ENCODE measurements at places on chromosomes 7 and 10.

DNA sequence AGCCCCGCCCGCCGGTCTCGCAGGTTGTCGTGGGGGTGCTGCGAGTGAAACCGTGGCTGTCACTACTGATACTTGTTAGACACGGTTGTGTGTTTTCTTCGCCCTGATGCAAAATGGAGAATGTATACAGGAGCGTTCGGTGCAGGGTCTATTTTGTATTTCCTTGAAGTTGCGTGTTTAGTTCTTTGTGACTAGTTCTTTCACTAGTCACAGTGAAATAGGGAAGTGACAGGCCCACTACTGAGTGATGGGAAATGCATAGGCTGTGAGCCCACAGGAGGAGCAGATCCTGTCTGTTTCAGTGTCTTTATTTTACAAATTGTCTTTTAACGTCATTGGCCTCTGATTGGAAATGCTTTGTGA, 675 bp downstream of the ABRAXAS2 start:
- no peak for DNase-seq

- no peak for DNase-seq
Measured at GRCh38 chr7:44167920-44168319, 21.3 kb downstream of the GCK start.

DNA sequence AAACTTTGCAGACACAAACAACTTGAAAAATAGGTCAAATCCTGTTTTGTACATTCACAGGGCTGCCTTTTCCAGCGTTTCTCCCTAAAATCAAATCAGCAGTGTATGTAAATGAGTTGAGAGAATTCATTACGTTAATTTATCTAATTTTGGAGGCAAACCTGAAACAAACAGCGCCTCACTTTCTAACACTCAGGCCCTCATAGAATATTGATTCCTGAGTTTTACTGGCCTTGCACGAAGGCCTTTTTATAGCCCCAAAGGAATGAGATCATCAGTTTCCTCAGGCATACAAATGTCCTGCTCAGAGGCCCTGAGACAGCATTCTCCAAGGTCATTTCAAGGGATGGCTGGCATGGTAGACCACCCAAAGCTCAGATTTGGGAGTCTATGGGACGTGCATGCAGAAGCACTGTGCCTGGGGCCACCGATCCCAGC, 131.7 kb upstream of the CHST15 start:
- DNase-seq, result no peak

DNA sequence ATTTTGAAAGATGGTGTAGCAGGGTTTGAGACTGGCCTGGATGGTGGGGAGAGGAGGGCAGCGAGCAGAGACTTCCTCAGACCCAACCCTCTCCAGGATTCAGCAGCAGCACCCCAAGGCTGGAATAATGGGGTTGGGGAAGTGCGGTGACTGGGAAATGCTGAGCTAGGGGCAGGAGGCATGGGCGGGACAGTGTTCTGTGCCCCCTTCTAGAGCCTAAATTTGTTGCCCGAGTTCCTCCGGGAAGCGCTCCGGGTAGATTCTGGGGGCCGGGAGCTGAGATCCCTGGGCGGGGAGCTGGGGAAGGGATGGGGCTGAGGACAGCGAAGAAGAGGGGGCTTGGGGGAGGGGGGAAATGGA, at the start of gene CHAT:
Gene CHAT (plus strand): TSS at position 156 of the 360 bp plus-strand sequence. CDS start 153 bp downstream, at position 309.
- no peak for DNase-seq

DNA sequence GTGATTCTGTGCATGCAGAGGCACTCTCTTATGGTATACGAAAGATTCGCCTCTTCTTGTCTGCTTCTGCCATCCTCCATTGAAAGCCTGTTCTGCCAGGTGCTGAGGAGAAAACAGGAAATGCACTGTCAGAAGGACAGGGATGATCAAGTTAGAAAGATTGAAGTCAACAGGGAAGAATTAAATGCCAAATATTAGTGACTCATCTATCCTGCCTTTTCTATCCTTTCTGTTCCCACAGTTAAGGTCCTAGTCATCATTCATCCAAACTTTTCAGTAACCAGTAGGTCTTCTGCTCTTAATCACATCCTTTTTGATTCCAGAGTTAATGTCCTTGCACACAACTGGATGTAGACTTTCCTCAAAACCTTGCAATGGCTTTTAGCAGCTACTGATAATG, 4.8 kb upstream of the ZNF783 start:
- DNase-seq, result no peak

GRCh38 chr7:5586279-5586962, 162.8 kb upstream of the TNRC18 start:
- no peak for DNase-seq

DNA sequence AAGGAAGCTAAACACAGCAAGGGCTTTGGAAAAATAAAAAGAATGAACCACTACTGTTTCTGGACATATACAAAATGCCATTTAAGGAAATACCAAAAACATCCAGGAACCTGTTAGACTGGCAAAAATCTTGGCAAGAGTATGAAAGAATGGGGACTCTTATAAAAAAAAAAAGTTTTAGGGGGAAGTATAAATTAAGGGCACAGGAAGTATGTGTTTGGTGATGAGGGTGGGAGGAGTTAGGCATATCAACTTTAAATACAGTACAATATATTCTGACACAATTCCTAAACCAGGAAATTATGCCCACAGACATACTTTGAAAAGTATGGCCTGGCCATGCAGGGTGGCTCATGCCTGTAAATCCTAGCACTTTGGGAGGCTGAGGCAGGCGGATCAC, 74.2 kb downstream of the WAPL start:
- DNase-seq, result no peak

GRCh38 chr7:124171068-124171467, 138.2 kb upstream of the TMEM229A start:
- DNase-seq, result no peak

DNA sequence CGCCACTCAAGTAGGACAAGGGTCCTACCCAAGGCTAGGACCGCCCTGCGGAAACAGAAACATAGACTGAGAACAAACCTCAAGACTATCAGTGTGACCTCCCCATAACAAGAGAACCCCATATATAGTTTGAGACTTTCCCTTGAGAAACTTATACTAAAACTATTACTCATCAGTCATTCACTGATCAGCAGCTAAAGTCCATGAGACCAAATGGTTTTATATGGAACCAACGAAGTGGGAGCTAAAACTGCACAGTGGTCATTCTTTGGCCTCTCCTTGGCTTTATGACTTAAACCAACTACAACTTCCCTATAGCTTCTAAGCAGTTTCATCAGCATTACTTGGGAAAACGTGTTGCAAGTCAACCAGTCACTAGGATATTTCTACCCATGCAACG, 13.7 kb upstream of the ZSCAN21 start:
- no peak for DNase-seq

DNA sequence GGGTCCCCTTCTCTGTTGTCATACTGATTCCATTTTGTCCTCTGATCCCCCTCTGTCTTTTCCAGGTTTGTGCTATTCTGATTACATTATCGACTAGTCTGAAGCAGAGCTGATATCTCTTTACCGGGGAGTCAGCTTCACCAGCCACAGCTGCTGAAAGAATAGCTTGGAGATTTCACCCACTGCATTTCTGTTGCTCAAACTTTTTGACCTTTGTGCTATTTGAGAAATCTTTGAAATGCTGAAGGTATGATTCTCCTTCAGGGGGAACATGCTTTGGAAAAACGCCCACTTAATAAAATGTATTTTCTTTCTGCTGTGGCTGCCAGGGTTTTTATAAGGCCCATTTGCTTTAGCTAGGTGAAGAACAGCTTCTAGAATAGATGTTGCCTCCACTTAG, 197.8 kb upstream of the TCF7L2 start:
- no peak for DNase-seq

DNA sequence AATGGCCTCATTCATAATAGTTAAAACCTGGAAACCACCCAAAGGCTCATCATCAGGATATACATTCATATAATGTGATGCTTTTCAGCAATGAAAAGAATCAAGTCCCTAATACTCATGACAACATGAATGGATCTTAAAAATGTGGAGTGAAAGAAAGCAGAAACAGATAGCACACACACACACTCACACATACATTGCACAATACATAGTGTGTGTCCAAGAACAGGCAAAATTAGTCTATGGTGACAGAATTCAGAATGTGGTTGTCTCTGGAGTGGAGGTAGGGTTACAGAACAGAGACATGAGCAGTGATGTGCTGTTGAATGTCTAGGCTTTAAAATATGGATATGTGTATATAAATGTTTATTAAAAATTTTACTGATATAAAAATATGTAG, 419.9 kb upstream of the PCDH15 start:
- DNase-seq, result no peak

- no peak for DNase-seq
Measured at GRCh38 chr7:54932818-54933543, 85.8 kb upstream of the EGFR start.

DNA sequence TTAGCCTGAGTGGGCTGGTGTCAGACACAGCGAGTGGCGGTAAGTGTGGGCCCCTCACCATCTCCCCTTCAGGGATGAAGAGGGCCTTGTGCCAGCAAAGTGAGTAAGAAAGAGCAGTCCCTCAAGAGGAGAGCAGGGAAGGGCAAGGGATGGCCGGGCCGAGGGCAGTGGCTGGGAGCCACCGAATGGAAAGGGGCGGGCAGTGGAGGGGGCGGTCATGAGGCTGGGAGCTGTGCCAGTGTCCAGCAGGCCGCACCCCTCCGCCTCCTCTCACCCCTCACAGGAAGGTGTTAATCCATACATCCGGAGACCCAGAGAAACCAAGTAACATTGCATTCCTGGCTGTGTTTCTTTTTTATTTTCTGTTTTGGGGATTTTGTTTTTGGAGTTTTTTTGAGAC, 28.6 kb upstream of the RASGEF1A start:
- DNase-seq, result no peak

- no peak for DNase-seq
Measured at GRCh38 chr10:100575585-100576281, 40.0 kb downstream of the HIF1AN start.

DNA sequence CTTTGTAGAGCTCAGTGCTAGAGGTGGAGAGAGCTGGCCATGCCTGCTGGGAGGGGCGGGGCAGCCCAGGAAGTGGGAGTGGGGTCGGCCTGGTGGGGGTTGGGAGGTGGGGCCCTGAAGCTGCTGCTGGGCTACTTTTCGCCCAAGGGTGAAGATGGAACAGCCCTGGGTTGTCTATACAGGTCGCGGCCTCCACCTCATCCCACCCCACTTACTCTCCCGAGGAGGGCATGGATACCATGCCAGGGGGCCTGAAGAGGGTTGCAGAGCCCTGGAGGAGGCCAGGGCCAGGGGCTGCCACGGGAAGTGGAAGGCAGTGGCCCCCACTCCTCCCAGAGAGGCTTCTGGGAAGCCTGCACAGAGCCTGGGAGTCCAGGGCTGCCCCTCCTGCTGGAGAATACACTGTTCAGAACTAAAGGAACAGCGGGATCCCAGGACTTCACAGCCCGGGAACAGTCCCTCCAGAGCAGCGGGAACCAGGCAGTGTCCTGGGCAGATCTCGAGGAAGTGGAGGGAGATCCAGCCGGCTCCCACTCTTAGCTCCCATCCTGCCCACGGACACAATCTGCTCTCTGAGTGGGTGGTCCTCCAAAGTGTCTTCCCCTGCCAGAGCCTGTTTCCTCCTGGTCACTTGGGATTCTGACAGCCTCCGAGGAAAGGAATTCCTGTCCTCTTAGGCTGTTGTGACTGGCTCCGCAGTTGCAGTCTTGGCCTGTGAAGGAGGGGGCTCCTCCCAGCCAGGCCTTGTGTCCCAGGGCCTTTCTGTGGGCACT, 23.5 kb downstream of the MAT1A start:
- DNase-seq, result no peak

DNA sequence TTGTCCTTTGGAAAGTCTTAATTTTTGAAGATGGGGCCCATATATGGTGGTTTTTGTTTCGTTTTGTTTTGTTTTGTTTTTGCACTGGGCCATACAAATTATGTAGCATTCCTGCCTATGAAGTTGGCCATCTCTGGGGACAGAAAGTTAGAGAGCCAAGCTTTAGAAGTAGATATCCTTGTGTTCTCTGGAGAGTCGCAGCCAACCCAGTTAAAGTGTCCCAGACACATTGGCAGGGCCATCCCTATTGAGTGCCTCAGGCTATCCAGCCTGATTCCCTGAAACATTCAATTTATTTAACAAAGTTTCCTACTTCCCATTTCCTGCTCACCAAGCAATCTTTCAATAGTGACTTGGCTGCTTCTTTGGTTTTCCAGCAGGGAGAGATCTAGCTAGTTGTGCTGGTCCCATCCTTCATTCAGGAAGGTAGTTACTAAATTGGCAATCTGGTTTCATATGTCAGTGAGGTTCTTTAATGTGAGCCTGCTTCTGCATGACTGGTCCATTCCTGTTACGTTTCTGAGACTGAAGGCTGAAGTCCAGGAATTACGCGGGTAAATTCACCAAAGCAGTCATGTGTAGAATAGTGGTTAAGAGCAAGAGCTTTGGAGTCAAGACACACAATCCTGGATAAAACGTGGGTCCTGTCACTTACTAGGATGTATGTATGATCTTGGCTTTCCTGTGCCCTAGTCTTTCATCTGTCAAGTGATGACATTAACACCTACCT, 49.3 kb upstream of the HBP1 start:
- DNase-seq, result no peak

DNA sequence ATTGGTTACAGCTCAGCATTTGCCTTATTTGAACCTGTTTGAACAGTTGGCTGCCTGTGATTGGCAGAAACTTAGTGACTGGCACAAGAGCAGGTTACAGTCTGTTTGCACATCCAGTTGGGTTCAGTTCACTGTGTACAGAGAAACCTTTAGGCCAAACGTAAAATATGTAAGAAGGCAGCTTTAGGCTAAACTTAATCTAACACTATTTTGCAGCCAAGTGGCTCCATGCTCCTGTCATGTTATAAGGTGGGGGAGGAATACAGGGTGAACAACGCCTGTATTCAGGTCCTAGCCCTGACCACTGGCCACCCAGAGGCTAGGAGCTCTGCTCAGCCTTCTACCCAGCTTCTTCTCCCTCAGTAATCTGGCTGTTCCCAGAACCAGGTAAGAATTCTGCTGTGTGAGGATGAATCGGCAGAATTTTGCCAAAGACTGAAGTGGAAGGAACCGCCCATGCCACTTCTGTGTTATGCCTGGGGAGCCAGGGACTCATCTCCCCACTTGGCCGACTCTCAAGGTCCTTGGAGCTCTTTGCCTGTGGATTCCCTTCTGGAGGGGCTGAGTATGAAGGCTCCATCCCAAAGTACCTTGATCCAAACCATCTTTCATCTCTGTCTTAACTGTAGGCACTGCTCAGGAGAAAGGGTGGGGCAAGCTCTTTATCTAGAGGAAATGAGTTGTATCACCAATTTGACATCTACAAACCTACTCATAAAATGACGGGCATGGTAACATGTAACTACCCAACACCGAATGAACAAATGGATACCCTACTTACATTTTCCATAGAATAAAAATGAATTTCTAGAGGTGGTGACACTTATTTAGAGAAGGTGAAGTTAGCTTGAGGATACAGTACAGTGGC, 164.4 kb upstream of the NAMPT start:
- no peak for DNase-seq
